ENCODE measurements at places on chromosomes 1 and 21. TPM values are rescaled to one million over a fixed set of nuclear protein-coding genes. Genes with fewer than 3 reads are reported as not detected.

DNA sequence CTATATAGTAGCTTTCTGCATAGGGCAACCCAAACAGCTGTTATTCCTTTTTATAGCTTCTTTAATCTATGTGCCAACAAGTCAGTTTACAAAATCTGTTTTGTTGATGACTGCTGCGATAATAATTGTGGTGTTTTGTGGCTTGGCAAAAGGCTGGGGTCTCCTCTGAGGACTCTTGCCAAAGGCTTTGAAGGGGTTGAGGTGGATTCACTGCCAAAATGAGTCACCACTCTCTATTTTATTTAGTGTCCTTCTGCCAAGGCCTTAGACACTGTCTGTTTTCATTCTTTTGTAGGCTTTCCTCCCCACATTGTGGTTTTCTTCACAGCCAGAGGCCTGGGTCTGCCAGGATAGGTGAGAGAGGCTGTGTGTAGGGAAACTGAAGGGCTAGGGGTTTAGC lies 161.8 kb downstream of the NFIA start:
- DNase-seq = no peak

- no peak for DNase-seq
Observed at GRCh38 chr1:198892065-198892464, 253.2 kb downstream of the PTPRC start.

GRCh38 chr1:161172776-161173376 lies 4.4 kb downstream of the B4GALT3 start:
- no peak for DNase-seq

- peak; percentile 56 for DNase-seq
Observed at GRCh38 chr1:41812453-41812852, 106.3 kb downstream of the HIVEP3 start.

DNA sequence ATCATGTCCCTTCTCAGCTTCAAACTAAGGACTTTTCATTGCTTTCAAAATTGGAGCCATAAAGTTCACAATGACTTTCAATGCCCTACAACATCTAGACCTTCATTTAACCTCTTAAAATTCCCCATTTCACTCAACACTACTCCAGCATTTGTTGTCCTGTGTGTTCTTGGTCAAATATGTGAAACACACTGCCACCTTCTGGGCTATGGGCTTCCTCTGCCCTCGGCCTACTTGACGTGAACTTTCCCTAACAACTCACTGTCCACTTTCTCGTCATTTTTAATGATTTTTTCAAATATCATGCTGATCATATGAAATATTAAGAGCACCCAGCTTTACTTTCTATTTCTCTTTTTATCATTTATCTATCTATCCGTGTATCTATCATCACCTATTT lies 2018.4 kb downstream of the NCAM2 start:
- DNase-seq = peak; percentile 6

The TMPRSS15 gene
- not detected for polyA plus RNA-seq

The CFAP74 gene
- 0.01 TPM for polyA plus RNA-seq

The GBP6 gene
- polyA plus RNA-seq = 0.14 TPM

The PTGFR gene
- 1.6 TPM for polyA plus RNA-seq

The SAMD11 gene
- polyA plus RNA-seq = 0.16 TPM
